ENCODE measurements at places on chromosomes 5 and 9.

- DNase-seq, result no peak
- H3K27ac ChIP-seq, result no peak overlapping the region
- no peak overlapping the region for H3K4me3 ChIP-seq
- H3K27me3 ChIP-seq, result no peaks in the 10 kb centered on the region
- H3K36me3 ChIP-seq, result no peaks in the 10 kb centered on the region
Measured at GRCh38 chr5:6843821-6844220, 130.6 kb downstream of the TENT4A start.

GRCh38 chr9:13111778-13112177 lies 167.7 kb downstream of the MPDZ start:
- H3K36me3 ChIP-seq, result no peaks in the 10 kb centered on the region
- H3K27me3 ChIP-seq, result no peaks in the 10 kb centered on the region
- no peak overlapping the region for H3K4me3 ChIP-seq
- no peaks in the 10 kb centered on the region for H3K4me1 ChIP-seq
- no peak for DNase-seq

DNA sequence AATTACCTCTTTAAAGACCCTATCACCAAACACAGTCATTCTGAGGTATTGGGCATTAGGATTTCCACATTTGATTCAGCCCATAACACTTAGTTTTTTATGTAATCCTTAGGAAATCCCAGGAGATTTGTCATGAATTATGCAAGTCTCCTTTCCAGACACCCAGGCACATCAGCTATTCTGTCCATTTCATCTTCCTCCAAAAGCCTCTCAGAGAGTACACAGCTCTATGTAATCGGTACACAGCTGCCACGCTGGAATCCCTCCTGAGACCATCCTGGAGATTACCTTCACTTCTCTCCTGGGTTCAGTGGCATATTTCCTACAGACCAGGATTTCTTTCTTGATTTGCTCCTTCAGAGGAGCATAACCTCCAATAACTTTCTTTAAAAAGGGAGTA lies 2309.8 kb upstream of the WWC1 start:
- H3K27me3 ChIP-seq, result no peaks in the 10 kb centered on the region
- no peaks in the 10 kb centered on the region for H3K4me1 ChIP-seq
- H3K36me3 ChIP-seq, result no peaks in the 10 kb centered on the region
- H3K27ac ChIP-seq, result no peak overlapping the region

DNA sequence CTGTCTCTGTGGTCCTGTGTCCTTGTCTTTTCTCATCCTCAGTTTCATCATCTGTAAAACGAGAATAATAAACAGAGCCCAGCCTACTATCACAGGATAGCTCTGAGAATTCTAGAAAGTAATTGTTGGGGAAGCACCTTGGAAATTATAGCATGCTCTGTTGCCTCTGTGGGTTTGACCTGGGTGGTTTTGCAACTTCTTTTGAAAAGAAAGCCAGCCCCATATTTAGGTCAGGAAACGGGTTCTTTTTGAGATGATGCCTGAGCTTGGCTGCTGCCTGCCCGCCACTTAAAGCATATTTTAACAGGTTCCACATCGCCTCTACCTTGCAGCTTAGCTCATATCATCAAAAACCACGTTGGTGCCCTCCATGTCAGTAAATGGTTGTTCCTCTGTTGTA lies 111.1 kb downstream of the TLR4 start:
- no peaks in the 10 kb centered on the region for H3K36me3 ChIP-seq
- H3K4me3 ChIP-seq, result no peak overlapping the region
- no peak overlapping the region for H3K27ac ChIP-seq
- no peaks in the 10 kb centered on the region for H3K27me3 ChIP-seq
- peaks cover 7% of the 10 kb centered on the region for H3K4me1 ChIP-seq

GRCh38 chr5:53944981-53945380 lies 365.4 kb downstream of the ARL15 start:
- H3K27me3 ChIP-seq, result no peaks in the 10 kb centered on the region
- no peaks in the 10 kb centered on the region for H3K36me3 ChIP-seq
- H3K4me1 ChIP-seq, result no peaks in the 10 kb centered on the region
- DNase-seq, result no peak
- no peak overlapping the region for H3K27ac ChIP-seq

- H3K27ac ChIP-seq, result no peak overlapping the region
- H3K4me3 ChIP-seq, result peak overlapping the region; percentile 4
- no peaks in the 10 kb centered on the region for H3K27me3 ChIP-seq
- peaks cover 21% of the 10 kb centered on the region for H3K4me1 ChIP-seq
Measured at GRCh38 chr5:74578356-74579044, 62.0 kb downstream of the ENC1 start.

GRCh38 chr5:128512894-128513293 lies 25.2 kb downstream of the FBN2 start:
- no peak overlapping the region for H3K27ac ChIP-seq
- no peak for DNase-seq
- H3K27me3 ChIP-seq, result no peaks in the 10 kb centered on the region
- H3K4me3 ChIP-seq, result no peak overlapping the region
- H3K36me3 ChIP-seq, result no peaks in the 10 kb centered on the region

DNA sequence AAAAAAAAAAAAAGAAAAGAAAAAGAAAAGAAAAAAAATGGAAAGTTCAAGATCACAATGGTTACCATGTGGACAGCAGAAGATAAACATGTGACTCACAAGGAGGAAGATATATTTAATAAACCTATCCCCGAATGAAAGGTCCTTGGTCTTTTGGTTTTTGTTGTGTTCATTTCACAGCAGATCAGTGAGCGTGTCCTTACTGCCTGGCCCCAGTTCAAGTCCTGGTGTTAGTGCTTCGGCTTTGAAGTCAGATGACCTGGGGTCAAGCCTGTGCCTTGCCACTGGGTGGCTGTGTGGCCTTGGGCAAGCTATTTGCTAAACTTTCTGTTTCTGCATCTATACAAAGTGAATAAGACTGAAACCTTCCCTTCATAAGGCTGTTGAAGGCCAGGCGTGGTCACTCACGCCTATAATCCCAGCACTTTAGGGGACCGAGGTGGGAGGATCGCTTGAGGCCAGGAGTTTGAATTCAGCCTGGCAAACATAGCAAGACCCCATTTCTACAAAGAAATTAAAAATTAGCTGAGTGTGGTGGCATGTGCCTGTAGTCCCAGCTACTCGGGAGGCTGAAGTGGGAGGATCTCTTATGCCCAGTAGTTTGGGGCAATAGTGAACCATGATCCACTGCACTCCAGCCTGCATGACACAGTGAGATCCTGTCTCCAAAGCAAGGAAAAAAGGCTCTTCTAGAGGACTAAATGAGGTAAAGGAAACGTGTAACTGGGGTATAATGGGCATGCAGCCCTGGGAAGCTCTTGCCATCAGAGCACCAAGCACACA lies 94.5 kb upstream of the SPATA31D4 start:
- no peaks in the 10 kb centered on the region for H3K4me1 ChIP-seq
- H3K27me3 ChIP-seq, result no peaks in the 10 kb centered on the region
- no peak for DNase-seq
- no peaks in the 10 kb centered on the region for H3K36me3 ChIP-seq
- H3K27ac ChIP-seq, result no peak overlapping the region
- no peak overlapping the region for H3K4me3 ChIP-seq

GRCh38 chr5:87410931-87411330 lies 1.8 kb downstream of the CCNH start:
- DNase-seq, result no peak
- H3K4me1 ChIP-seq, result peaks cover 33% of the 10 kb centered on the region
- peaks cover 3% of the 10 kb centered on the region for H3K36me3 ChIP-seq
- peak overlapping the region; percentile 88 for H3K4me3 ChIP-seq

DNA sequence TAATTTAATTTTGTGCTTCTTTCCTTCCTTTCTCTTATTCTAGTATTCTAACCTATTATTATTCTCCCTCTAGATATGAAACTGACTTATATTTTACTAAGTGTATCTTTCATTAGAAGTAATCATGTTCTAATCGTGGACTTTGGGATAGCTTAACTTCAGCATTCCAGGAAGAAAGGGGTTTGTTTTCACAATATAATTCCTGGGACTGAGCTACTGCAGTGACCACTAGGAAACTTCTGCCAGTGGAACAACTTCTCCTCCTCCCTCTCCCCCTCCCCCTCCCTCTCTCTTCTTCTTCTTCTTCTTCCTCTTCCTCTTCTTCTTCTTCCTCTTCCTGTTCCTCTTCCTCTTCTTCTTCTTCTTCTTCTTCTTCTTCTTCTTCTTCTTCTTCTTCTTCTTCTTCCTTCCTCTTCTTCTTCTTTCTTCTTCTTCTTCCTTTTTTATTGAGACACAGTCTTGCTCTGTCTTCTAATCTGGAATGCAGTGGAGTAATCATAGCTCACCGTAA lies 127.9 kb downstream of the NNT start:
- no peaks in the 10 kb centered on the region for H3K36me3 ChIP-seq
- no peak overlapping the region for H3K27ac ChIP-seq
- DNase-seq, result no peak
- H3K4me1 ChIP-seq, result no peaks in the 10 kb centered on the region
- no peaks in the 10 kb centered on the region for H3K27me3 ChIP-seq
- no peak overlapping the region for H3K4me3 ChIP-seq

DNA sequence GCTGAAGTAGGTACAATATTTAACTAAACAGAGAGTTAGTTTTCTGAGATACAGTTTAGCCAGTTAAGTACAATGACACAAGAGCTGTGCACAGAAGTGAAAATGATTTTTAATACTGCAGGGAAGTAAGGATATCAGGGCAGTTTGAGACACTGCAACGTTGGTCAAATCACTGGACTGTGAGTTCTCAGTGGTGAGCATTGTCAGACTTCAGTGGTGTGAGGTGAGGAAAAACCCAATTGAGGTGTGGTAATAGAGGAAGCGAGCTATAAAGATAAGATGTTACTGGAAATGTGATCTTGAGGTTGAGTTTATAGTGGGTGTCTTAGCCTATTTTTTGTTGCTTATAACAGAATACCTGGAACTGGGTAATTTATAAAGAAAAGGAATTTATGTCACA lies 12.8 kb upstream of the FBXL7 start:
- DNase-seq, result no peak
- no peak overlapping the region for H3K4me3 ChIP-seq
- H3K27ac ChIP-seq, result no peak overlapping the region
- no peaks in the 10 kb centered on the region for H3K27me3 ChIP-seq

DNA sequence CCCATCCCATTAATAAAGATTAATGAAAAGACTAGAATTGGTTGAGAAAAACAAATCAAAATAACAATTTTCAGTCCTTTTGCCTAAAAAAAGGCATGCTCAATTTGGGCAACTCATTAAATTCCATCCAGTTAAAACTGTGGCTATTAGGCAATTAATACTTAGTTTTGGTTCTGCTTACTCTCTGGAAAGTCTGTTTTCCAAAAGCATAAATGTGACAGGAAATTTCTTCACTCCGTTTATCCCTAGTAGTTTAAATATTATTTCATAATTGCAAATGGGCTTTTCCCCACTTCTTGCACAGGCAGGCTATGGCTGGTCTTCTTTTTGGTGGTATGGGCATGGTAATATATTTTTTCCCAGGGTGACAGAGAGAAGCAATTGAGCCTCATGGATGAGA lies 373.3 kb upstream of the KLF4 start:
- no peaks in the 10 kb centered on the region for H3K4me1 ChIP-seq
- H3K27ac ChIP-seq, result no peak overlapping the region
- no peak for DNase-seq
- H3K4me3 ChIP-seq, result no peak overlapping the region
- no peaks in the 10 kb centered on the region for H3K27me3 ChIP-seq

DNA sequence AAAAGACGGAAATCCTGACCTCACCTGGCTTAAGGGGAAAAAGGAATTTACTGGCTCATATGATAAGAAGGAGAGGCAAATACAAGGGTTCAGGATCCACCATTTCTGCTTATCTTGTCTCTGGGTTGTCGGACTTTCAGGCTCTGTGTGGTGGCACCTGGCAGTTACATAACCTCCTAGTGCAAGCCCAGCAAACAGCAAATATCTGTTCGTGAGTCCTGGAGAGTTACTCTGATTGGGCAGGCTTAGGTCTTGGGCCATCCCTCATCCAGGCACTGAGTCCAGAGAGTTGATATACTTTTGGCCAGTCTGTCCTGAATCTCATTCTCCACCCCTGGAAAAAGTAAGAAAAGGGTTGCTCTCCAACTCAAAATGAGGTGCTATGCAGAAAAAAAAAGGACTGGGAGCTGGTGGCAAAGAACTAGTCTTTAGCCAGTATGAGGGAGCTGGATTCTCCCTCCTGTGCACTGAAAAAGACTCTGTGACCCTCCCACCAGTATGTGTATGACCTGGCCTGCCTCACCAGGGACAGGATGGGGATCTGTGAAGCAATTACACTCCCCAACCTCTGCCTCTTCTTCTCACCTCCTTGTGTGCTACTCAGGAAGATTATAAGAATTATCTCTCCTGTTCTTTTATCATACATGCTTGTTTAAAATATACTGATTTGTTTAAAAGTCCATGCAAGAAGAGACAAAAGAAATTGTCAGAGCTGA lies 282.9 kb downstream of the ARHGAP26 start:
- H3K36me3 ChIP-seq, result no peaks in the 10 kb centered on the region
- no peaks in the 10 kb centered on the region for H3K4me1 ChIP-seq
- no peaks in the 10 kb centered on the region for H3K27me3 ChIP-seq
- no peak overlapping the region for H3K4me3 ChIP-seq

DNA sequence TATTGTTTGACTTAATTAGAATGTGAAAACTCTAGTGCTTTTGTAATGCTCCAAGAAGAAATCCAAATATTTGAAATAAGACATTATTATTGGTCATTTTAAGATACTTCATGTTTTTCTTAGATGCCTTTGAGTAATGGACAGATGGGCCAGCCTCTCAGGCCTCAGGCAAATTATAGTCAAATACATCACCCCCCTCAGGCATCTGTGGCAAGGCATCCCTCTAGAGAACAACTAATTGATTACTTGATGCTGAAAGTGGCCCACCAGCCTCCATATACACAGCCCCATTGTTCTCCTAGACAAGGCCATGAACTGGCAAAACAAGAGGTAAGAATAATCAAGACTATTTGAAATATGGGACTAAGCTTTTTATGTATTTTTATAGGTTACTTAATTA lies 69.2 kb upstream of the SREK1 start:
- peaks cover 4% of the 10 kb centered on the region for H3K36me3 ChIP-seq
- H3K27me3 ChIP-seq, result no peaks in the 10 kb centered on the region
- no peak overlapping the region for H3K27ac ChIP-seq
- H3K4me3 ChIP-seq, result no peak overlapping the region
- no peak for DNase-seq

DNA sequence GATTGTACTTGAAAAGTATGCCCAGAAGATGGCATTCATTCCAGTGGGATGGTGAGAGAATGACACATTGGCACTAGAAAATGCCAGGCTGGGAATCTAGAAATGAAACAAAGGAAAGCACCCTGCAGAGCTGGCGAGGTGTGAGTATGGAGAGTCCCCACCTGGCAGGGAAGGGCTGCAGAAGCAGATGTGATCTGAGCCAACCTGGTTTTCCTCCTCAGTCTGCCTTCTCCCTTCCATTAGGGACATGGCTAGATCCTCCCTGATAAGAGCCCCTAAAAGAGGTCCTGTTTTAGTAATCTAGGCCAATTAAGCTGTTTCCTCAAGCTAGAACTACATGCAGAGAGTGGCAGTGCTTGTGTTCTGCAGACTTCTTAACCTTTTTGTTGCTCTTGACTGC lies 24.7 kb upstream of the TNFSF15 start:
- H3K27ac ChIP-seq, result no peak overlapping the region
- no peaks in the 10 kb centered on the region for H3K36me3 ChIP-seq
- no peaks in the 10 kb centered on the region for H3K4me1 ChIP-seq
- no peak for DNase-seq
- no peaks in the 10 kb centered on the region for H3K27me3 ChIP-seq
